Osteocyte (in vitro differentiated cells): ENCODE measurements at places on chromosomes 5 and 9. TPM values are rescaled to one million over a fixed set of nuclear protein-coding genes. Genes with fewer than 3 reads are reported as not detected.

Gene FAT2
- 30.1 and 38.4 TPM in 2 replicates for total RNA-seq

- peaks cover 22% of the 10 kb centered on the region for H3K4me1 ChIP-seq
- H3K27ac ChIP-seq = no peak overlapping the region
- peaks cover 16% of the 10 kb centered on the region for H3K36me3 ChIP-seq
These were observed 25.0 kb downstream of the CTNNA1 start for GRCh38 chr5:138778234-138778633.

DNA sequence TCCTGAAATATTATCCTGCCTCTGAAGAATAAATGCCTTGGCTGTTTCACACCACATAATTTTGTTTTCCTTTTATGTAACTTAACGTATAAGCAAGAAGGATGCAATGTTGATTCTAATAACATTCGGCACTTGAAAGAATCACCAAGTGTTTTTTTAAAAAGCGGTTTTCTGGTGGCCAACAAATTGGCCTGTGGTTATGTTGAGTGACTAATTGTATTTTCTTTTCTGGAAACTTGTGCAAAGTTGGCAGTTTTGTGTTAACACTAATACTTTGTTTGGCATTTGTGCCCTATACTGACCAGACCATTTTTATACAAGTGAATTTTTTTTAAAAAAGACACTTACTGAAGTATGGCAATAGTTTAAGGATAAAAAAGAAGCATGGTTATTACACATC lies 452.7 kb downstream of the BNC2 start:
- DNase-seq = no peak
- peak overlapping the region; percentile 36 for H3K4me3 ChIP-seq
- no peaks in the 10 kb centered on the region for H3K27me3 ChIP-seq
- peaks cover 14% of the 10 kb centered on the region for H3K36me3 ChIP-seq
- peak overlapping the region; percentile 88 for H3K27ac ChIP-seq

- H3K4me3 ChIP-seq = no peak overlapping the region
- H3K36me3 ChIP-seq = peaks cover 28% of the 10 kb centered on the region
- H3K4me1 ChIP-seq = no peaks in the 10 kb centered on the region
- H3K27ac ChIP-seq = no peak overlapping the region
These were observed 76.5 kb downstream of the PHF2 start for GRCh38 chr9:93652604-93653592.

Gene CDH9
- not detected in 2 replicates for total RNA-seq

Gene EXD3
- 20.0 and 21.5 TPM in 2 replicates for total RNA-seq

Gene ANKRD31
- total RNA-seq = 0.13 and 0.18 TPM in 2 replicates

Gene EIF4E1B
- total RNA-seq = not detected in 2 replicates

Gene C1QTNF3
- 3.3 and 4.8 TPM in 2 replicates for total RNA-seq

GRCh38 chr9:98427491-98427890 lies 172.0 kb upstream of the TBC1D2 start:
- no peaks in the 10 kb centered on the region for H3K27me3 ChIP-seq
- no peak for DNase-seq
- H3K36me3 ChIP-seq = no peaks in the 10 kb centered on the region
- no peak overlapping the region for H3K27ac ChIP-seq
- H3K4me3 ChIP-seq = no peak overlapping the region
- no peaks in the 10 kb centered on the region for H3K4me1 ChIP-seq

- no peaks in the 10 kb centered on the region for H3K36me3 ChIP-seq
- peaks cover 11% of the 10 kb centered on the region for H3K4me1 ChIP-seq
- H3K4me3 ChIP-seq = no peak overlapping the region
- no peak overlapping the region for H3K27ac ChIP-seq
- DNase-seq = no peak
- no peaks in the 10 kb centered on the region for H3K27me3 ChIP-seq
These were observed 128.8 kb upstream of the PANK3 start for GRCh38 chr5:168707716-168708695.

Gene TAS2R1
- not detected in 2 replicates for total RNA-seq

GRCh38 chr5:40037713-40038112 lies 612.9 kb upstream of the DAB2 start:
- no peak for DNase-seq
- no peak overlapping the region for H3K27ac ChIP-seq
- no peak overlapping the region for H3K4me3 ChIP-seq
- H3K36me3 ChIP-seq = no peaks in the 10 kb centered on the region
- H3K27me3 ChIP-seq = peaks cover 53% of the 10 kb centered on the region

Gene SH2D3C
- total RNA-seq = 19.3 and 20.4 TPM in 2 replicates

Gene TCF7
- total RNA-seq = 0.57 and 0.67 TPM in 2 replicates

- H3K36me3 ChIP-seq = no peaks in the 10 kb centered on the region
- no peak overlapping the region for H3K4me3 ChIP-seq
- no peaks in the 10 kb centered on the region for H3K27me3 ChIP-seq
- H3K4me1 ChIP-seq = peaks cover 13% of the 10 kb centered on the region
- DNase-seq = no peak
These were observed 58.0 kb upstream of the ROR2 start for GRCh38 chr9:92008041-92008440.

Gene IL4
- not detected in 2 replicates for total RNA-seq

Gene PCDHGA8
- total RNA-seq = 0.34 and 0.51 TPM in 2 replicates

Gene INSL6
- not detected in 2 replicates for total RNA-seq

Gene CTSV
- 0.18 and 0.21 TPM in 2 replicates for total RNA-seq

DNA sequence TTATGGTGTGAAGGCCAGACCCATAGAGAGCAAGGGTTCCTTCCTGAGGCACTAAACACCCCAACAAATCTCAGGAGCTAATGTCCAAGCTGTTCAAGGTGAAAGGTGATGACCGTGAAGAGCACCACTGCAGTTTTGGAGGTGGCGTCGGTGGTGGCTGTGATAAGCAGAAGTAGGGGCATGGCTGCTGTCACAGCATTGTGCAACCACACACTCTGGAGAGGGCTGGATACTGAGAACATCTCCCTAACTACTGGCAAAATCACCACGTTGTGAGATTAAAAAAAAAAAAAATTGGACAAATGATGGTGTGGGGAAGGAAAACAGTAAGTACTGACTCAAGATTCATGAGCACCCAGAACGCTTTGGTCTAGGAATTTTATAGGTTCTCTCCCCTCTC lies 156.5 kb downstream of the PJA2 start:
- DNase-seq = no peak
- no peaks in the 10 kb centered on the region for H3K27me3 ChIP-seq
- no peak overlapping the region for H3K27ac ChIP-seq
- H3K4me1 ChIP-seq = peaks cover 7% of the 10 kb centered on the region
- no peak overlapping the region for H3K4me3 ChIP-seq

Gene ADAMTS13
- 7.4 and 8.8 TPM in 2 replicates for total RNA-seq

DNA sequence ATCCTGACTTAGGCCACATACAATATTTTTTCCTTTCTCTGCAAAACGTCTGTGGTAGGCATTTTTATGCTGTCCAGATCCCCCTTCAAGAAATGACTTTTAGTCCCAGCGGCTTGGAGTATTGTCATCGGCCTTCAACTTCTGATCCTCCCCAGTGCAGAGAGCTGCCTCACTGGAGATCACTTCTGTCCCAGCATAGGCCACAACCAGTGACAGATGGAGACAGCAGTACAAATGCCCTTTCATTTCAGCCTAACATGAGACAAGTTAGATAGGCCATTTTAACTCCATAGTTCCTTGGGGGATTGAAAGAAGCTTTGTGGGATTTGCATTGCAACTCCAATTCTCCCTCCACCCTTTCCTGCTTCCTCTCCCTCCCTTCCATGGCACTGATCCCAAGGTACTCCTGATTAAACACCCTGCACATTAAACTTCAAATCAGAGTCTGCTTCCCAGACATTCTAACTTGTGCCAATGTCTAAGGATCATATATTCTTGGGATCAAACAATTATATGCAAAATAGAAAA lies 3.2 kb upstream of the MAMDC2 start:
- H3K27ac ChIP-seq = no peak overlapping the region
- H3K27me3 ChIP-seq = no peaks in the 10 kb centered on the region
- peaks cover 27% of the 10 kb centered on the region for H3K4me1 ChIP-seq
- no peaks in the 10 kb centered on the region for H3K36me3 ChIP-seq

GRCh38 chr9:21709464-21710058 lies 92.9 kb upstream of the MTAP start:
- H3K36me3 ChIP-seq = no peaks in the 10 kb centered on the region
- H3K27me3 ChIP-seq = peaks cover 11% of the 10 kb centered on the region
- no peak overlapping the region for H3K27ac ChIP-seq
- H3K4me1 ChIP-seq = peaks cover 4% of the 10 kb centered on the region
- H3K4me3 ChIP-seq = no peak overlapping the region

DNA sequence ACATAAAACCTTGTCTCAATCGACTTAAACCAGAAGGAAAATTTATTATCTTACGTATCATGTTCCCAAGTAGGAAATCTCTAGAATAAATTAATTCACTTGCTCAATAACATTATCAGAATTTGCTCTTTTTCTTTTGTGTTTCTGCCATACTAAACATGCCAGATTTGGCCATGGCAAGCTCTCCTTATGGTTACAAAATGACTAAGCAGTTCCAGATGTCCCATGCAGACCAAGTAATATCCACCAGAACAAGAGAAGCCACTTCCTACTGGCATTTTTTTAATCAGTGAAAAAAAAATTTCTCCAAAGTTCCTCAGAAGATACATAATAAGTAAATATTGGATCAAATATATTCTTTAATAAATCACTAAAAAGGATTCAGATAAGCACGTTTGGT lies 25.2 kb upstream of the ADAMTS6 start:
- no peaks in the 10 kb centered on the region for H3K36me3 ChIP-seq
- no peak overlapping the region for H3K4me3 ChIP-seq
- H3K4me1 ChIP-seq = peaks cover 8% of the 10 kb centered on the region
- no peak for DNase-seq

DNA sequence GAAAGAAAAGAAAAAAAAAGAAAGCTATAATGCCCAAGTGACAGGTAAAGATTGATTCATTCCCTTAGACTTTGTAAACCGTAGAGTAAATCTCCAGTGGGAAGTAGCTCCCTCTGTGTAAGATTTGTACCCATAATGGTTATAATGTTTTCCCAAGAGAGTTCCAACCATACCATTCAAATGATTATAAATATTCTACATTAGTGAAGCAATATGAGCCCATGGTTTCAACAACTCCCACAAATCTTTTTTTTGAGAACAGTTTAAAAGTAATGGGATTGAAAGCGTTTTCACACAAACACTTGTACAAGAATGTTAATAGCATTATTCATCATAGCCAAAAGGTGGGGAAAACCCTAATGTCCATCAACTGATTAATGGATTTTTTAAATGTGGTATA lies 58.0 kb downstream of the GRAMD2B start:
- no peak for DNase-seq
- peaks cover 67% of the 10 kb centered on the region for H3K36me3 ChIP-seq
- no peak overlapping the region for H3K4me3 ChIP-seq

DNA sequence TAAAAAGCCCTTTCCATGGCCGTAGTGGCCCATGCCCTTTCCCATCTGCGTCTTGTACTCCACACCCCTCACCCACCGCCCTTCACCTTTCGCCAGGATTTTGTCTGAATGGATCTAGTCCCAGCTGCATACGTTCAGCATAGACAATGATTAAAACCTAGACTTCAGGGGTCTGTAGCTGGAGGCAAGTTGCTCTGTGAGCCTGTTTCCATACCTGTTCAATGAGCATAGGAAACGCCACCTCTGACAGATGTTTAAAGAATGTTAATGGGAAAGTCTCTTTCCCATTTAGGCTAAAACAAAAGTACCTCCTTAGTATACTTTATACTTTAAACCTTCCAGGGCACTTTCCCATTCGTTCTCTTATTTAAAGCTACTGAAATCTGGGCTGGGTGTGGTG lies 105.7 kb downstream of the SPRY4 start:
- no peaks in the 10 kb centered on the region for H3K36me3 ChIP-seq
- H3K4me1 ChIP-seq = peaks cover 16% of the 10 kb centered on the region
- no peak overlapping the region for H3K27ac ChIP-seq
- no peak overlapping the region for H3K4me3 ChIP-seq
- H3K27me3 ChIP-seq = peaks cover 9% of the 10 kb centered on the region

Gene CDKN2A
- total RNA-seq = 14.3 and 16.0 TPM in 2 replicates

- no peak overlapping the region for H3K27ac ChIP-seq
- no peak for DNase-seq
- no peaks in the 10 kb centered on the region for H3K27me3 ChIP-seq
- H3K4me1 ChIP-seq = peaks cover 22% of the 10 kb centered on the region
- peaks cover 36% of the 10 kb centered on the region for H3K36me3 ChIP-seq
- H3K4me3 ChIP-seq = no peak overlapping the region
These were observed 59.0 kb downstream of the USP20 start for GRCh38 chr9:129894120-129894823.

Gene MSH3
- total RNA-seq = 14.8 and 17.6 TPM in 2 replicates

Gene SMC5
- total RNA-seq = 30.4 and 30.6 TPM in 2 replicates

DNA sequence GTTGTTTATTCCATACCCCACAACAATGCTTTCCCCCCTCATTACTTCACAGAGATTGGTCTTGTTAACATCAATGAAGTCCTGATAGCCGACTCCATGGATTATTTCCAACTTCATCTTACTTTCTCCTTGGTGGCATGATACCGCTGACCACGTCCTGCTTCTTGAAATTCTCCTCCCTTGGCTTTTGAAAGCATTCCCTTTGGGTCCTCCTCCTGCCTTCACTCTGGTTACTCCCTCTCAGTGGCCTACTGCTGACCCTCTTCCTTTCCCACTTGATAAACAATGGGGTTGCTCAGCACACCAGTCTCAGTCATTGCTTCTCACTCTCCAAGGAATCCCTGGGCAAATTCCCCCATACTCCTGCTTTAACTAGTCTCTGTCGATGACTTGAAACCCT lies 283.9 kb downstream of the SEC61B start:
- no peak overlapping the region for H3K4me3 ChIP-seq
- H3K27me3 ChIP-seq = no peaks in the 10 kb centered on the region
- DNase-seq = no peak
- H3K27ac ChIP-seq = no peak overlapping the region
- H3K4me1 ChIP-seq = peaks cover 7% of the 10 kb centered on the region

GRCh38 chr9:109012876-109013678 lies at the start of gene CTNNAL1:
Gene CTNNAL1, minus strand, starts transcription at chr9:109013499. Its CDS starts 57 bp downstream, at chr9:109013442.
- H3K36me3 ChIP-seq = peaks cover 3% of the 10 kb centered on the region
- H3K27ac ChIP-seq = peak within 1 kb of the TSS; percentile 99
- peak within 1 kb of the TSS; percentile 90 for H3K4me3 ChIP-seq

DNA sequence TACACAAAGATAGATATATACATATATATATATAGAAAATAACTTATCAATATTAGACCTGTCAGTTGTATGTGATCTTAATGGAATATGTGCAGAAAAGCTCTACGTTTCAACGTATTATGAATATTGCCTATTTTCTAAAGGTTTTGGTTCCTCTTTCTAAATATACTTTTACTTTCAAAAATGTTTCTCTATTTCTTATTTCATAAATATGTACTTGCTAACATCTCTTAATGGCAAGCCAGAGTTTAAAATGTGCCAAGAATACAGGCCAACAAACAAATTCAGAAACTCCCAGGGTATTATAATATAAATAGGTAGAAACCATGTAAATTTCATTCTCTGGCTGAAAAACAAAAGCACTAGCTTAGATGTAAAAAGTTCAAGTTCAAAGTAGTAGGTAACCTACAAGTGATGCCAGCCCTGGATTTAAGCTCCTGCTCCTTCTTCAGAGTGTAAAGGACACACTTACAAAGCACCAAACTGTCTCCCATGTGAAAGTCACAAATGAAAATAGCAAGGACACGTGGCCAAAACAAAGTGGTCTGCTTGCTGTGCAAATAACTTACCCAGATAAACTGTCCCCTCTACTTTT lies 685.1 kb upstream of the DMAC1 start:
- DNase-seq = no peak
- H3K4me1 ChIP-seq = no peaks in the 10 kb centered on the region
- H3K27me3 ChIP-seq = no peaks in the 10 kb centered on the region
- no peak overlapping the region for H3K27ac ChIP-seq

GRCh38 chr5:171010086-171010485 lies 148.3 kb downstream of the RANBP17 start:
- no peak for DNase-seq
- no peak overlapping the region for H3K4me3 ChIP-seq
- H3K27ac ChIP-seq = no peak overlapping the region
- peaks cover 3% of the 10 kb centered on the region for H3K36me3 ChIP-seq
- H3K27me3 ChIP-seq = no peaks in the 10 kb centered on the region

GRCh38 chr5:151153766-151154272 lies 3.8 kb downstream of the ANXA6 start:
- no peaks in the 10 kb centered on the region for H3K27me3 ChIP-seq
- no peaks in the 10 kb centered on the region for H3K36me3 ChIP-seq
- no peak overlapping the region for H3K4me3 ChIP-seq
- no peak for DNase-seq
- H3K4me1 ChIP-seq = peaks cover 68% of the 10 kb centered on the region

Gene SPINK6
- total RNA-seq = not detected in 2 replicates
